ENCODE measurements at places on chromosomes 12 and 14.

DNA sequence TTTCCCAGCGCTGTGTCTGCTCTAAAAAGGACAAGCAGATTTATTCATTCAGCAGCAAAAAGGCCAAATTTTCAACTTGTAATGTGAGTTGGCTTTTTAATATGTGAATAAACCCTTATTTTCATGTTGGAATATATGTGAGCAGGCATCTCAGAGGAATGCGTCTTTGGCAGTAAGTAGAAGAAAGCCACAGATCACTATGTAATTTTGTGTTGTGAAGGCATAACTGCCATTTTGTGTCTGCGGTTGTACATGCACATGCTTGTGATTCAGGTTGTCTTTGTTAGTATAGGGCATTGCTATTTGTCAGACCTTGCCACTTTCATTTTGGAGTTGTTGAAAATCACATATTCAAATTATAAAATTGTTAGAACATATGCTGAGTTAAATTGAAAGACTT is 398.8 kb upstream of the RGS6 start:
- DNase-seq = no peak

DNA sequence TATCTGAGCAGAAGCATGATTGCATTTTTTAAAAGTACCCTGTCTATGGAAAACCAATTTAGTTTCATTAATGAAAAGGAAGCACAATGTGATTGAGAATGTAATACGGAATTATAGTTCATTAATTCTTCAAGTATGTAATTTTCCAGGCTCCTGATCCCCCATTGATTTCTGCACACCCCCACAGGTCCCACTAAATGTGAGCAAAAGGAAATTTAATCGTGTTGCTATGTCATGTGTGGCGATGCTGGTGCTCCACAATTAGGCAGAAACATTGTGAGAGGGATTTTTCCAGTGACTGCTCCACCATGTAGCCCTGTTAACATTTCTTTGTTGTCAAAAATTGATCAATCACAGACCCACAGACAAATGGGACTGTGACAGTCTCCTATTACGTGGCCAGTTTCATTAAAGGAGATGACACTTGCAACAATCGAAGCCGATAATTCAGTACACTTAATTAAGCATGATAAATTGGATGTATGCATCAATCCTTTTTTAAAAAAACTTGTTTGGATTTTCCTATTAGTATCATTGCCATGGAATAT is 306.0 kb downstream of the NELL2 start:
- no peak for DNase-seq

DNA sequence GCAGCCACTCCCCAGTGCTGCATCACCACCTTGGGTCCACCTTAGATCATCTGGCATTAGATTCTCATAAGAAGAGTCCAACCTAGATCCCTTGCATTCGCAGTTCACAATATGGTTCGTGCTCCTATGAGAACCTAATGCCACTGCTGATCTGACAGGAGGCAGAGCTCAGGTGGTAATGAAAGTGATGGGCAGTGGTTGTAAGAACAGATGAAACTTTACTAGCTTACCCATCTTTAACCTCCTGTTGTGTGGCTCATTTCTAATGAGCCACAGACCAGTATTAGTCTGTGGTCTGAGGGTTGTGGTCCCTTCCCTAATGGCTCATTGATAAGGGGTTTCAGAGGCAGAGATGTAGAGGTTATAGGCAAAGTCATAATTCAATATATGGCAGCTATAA is 615.9 kb upstream of the MIS18BP1 start:
- no peak for DNase-seq

- DNase-seq = peak; percentile 79
Measured at GRCh38 chr12:124441443-124442194, 125.8 kb downstream of the NCOR2 start.

- DNase-seq = no peak
Measured at GRCh38 chr14:99698236-99698635, 14.1 kb downstream of the CYP46A1 start.

DNA sequence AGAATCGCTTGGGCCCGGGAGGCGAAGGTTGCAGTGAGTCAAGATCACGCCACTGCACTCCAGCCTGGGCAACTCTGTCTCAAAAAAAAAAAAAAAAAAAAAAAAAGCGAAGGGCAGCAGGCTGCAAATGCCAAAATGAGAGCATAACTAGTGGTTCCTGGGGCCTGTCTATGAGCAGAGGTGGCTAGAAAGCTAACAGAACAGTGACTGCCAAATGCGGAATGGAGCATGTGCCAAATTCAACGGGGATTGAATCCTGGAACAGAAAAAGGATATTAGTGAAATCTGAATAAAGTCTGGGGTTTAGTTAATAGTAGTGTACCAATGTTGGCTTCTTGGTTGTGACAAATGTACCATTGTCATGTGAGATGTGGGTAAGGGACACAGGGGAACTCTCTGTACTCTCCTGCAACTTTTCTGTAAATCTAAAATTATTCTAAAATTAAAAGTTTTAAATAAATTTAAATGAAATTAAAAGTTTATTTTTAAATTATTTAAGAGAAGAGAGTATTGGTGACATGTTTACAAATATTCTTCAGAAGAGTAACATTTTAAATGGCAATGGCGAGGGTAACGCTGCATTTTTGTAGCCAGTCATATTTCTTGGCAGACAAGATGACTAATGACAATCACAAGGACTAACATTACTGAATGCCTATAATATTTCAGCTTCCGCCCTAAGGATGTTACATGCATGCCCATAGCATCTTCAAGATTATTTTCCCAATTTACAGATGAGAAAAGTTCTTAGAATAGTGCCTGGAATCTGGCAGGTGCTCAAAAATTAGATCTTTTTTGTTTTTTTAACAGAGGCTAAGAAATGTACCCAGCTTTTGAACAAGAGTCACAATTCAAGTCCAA is 28.9 kb upstream of the NUDT4 start:
- DNase-seq = no peak

DNA sequence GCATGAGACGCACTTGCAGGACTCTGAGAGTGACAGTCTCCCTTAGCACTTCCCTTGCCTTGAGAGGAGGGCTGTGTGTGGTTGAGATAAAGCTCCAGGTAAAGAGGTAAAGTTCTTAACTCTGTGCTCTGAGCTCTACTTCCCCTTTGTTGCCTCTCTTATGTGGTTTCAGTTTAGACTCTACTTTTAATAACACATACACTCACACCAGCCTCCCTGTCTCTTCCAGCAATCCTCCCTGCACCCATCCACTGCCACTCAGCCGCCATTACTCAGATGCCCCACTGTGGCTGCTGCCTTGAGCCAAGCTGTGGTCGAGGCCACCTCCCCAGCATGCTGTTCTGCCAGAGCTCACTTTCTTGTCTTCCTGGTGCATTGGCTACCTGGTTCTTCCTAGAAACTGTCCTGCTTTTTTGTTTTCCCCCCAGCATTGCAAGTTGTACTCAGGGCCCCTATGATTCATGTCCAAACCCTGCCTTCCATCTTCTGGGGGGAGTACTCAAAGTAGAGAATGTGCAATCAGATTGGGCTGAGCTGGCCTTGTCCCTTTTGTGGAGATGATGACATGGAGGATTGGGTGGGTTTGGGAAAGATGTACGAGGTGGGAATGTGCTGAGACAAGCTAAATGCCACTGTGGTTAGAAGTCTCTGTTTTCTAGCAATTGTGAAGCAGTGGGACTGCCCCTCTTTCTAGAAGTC is 115.5 kb upstream of the PARP11 start:
- DNase-seq = no peak

- DNase-seq = no peak
Measured at GRCh38 chr12:13167906-13168305, 28.6 kb upstream of the EMP1 start.

DNA sequence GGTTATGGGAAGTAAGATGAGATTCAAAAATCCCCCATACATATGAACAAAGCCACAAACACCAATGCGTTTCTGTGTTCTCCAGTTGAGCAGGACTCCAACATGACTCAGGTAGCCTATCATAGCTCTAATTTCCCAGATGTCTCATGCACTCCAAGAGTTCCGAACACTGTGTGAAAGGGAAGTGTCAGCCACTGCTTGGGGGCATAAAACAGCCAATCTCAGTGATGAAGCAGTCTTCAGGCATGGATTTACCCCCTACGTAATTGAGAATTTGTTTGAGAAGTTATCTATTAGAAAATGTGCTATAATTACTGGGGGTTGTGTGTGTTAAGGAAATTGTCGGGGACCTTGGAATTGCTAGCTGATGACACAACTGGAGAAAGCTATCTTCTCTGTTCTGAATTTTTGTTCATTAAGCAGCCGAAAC is 153.9 kb upstream of the AVPR1A start:
- DNase-seq = no peak

DNA sequence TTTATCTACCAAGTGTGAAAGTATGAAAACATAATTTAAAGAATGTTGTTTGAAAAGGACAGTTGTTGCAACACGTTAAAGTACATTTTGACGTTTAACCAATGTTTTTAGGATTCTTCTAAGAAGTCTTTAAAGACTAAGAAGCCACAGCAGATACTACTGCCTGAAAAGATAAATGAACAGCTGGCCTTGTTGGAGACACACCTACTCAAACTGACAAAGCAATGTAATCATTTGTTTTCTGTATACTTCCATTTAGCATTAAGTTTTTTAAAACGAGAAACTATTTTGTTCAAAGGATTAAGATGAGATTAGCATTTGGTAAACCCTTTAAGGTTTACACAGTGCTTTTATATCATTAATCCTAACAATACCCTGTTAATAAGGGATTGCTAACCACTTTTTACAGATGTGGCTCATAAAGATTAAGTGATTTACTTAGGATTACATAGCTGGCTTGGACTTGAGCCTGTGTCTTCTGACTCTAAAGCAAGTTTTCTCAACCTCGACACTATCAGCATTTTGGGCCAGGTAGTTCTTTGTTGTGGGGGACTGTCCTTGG is 134.4 kb downstream of the CFAP54 start:
- DNase-seq = no peak

DNA sequence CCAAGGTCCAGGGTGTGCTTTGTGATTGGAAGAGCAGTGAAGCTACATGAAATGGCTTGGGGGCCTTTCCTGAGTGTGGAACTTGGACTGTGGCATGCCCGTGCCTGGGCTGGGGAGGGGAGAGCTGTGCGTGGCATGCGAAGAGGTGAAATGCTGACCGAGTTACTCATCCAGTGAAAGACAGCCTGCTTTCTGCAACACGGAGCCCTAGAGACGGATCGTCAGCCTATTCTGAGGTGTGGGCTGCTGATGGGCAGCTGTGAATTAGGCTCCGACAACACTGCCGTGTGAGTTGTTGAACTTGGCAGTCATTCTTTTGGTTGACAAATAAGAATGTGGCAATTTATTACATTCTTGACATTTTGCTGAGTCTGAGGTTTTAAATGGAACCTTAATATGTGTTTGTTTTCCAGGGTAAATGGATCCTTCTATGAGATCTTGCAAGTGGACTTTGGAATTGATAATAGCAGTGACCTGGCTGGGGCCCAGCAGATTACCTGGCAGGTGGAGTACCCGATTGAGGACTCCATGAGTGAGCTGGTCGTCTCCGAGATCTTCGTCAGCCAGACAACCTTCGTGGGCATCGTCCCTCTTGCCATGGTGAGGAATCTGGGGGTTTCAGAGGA is 453.9 kb downstream of the AACS start:
- no peak for DNase-seq

DNA sequence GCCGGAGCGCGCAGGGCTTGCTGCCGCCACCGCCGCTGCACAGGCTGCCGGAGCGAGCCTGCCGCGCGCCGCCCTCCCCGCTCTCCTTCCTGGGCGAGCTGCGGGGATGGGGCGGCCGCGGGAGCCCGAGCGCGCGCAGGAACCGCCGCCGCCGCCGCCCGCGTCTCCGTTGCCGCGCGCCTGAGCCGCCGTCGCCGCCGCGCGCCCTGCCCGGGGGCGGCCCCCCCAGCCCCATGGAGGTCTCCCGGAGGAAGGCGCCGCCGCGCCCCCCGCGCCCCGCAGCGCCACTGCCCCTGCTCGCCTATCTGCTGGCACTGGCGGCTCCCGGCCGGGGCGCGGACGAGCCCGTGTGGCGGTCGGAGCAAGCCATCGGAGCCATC is 352 bp downstream of the PLXNC1 start:
- no peak for DNase-seq

DNA sequence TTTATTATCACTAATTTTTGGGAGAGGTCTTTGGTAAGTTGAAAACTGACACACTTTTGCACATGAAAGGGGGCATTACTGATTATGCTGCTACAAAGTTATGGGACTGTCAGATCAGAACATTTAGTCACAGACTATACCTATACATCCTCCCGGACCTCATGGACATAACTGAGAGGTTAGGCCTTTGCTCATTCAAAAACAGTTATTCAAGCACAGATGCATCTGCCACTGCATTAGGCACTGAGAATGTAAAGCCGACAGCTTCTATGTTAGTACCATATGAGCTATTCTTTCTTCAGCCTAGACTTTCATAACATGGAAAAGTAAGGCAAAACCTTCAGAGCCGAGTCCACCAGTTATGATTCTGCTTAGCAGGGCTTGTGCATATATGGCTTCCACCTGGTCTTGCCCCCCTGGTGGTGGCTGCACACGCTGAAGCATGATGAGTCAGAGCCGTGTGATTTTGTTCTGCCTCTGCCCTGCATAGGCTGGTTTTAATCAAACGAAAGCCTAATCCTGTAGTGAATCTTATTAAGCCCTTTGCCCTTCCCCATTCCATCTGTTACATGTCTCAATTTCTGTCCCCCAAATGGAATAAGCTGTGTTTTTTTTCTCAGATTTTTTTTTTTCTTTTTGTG is 21.8 kb upstream of the RNU6-8 start:
- DNase-seq = no peak

DNA sequence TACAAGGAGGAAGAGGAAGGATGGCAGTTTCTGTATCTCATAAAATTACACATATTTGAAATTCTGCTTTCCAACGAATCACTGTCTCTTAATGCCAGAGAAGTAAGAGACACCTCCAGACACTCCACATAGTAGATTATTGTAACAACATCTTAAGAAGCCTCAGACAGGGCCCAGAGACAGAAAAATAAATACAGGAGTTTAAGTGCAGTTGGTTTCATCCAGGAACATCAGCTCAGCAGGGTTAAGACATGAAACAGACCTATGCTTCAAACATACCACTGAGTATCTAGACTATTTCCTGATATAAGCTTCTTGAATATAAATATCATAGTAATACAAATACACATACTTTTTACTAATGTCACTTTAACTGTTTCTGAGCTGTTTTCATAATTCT is 290.3 kb downstream of the ADAMTS20 start:
- DNase-seq = no peak

- DNase-seq = no peak
Measured at GRCh38 chr12:3018284-3019004, 58.7 kb upstream of the TSPAN9 start.

- DNase-seq = no peak
Measured at GRCh38 chr12:63362166-63362565, 211.2 kb upstream of the AVPR1A start.

GRCh38 chr14:52856139-52856538 is 64.7 kb upstream of the GNPNAT1 start:
- DNase-seq = no peak

- DNase-seq = no peak
Measured at GRCh38 chr14:40312296-40312695, 880.1 kb upstream of the FBXO33 start.
